ENCODE measurements at places on chromosomes 16 and 17. TPM values are rescaled to one million over a fixed set of nuclear protein-coding genes. Genes with fewer than 3 reads are reported as not detected.

The TBC1D3H gene
- not detected for total RNA-seq

The CDK10 gene
- total RNA-seq: 74.0 TPM

The HCRT gene
- total RNA-seq: not detected

The TMEM231 gene
- 2.0 TPM for total RNA-seq

The BMERB1 gene
- 6.4 TPM for total RNA-seq

The ADAP2 gene
- total RNA-seq: 0.43 TPM

The HOXB9 gene
- total RNA-seq: 1.4 TPM

The TLCD1 gene
- total RNA-seq: 2.3 TPM

The ROGDI gene
- 5.9 TPM for total RNA-seq

The DRC3 gene
- total RNA-seq: not detected

The ZNF287 gene
- 7.4 TPM for total RNA-seq

The LRRC46 gene
- total RNA-seq: 0.53 TPM

The ST6GALNAC1 gene
- 4.0 TPM for total RNA-seq

The IQCK gene
- total RNA-seq: 0.73 TPM

The ZG16 gene
- not detected for total RNA-seq

The XYLT1 gene
- 30.2 TPM for total RNA-seq

The CCL14 gene
- total RNA-seq: not detected

The C17orf100 gene
- total RNA-seq: 1.9 TPM

The SPATA2L gene
- 10.0 TPM for total RNA-seq

The TBC1D3C gene
- not detected for total RNA-seq

The TNFRSF13B gene
- total RNA-seq: not detected

The KCNJ18 gene
- total RNA-seq: not detected

The RAB34 gene
- total RNA-seq: 7.4 TPM

The COX10 gene
- 25.2 TPM for total RNA-seq

The GPR179 gene
- not detected for total RNA-seq

The FOXF1 gene
- total RNA-seq: not detected

The IL21R gene
- 29.2 TPM for total RNA-seq

The PIPOX gene
- total RNA-seq: 1.4 TPM

The CHST6 gene
- total RNA-seq: not detected

The CX3CL1 gene
- total RNA-seq: not detected

The CLUH gene
- 37.9 TPM for total RNA-seq

The CDC42EP4 gene
- total RNA-seq: 3.8 TPM

The KAT7 gene
- total RNA-seq: 79.8 TPM

The FBXW10B gene
- 0.15 TPM for total RNA-seq

The MED31 gene
- 26.0 TPM for total RNA-seq

The KRTAP1-5 gene
- not detected for total RNA-seq

The GLG1 gene
- total RNA-seq: 130 TPM

The SLC6A2 gene
- total RNA-seq: not detected

The MPDU1 gene
- total RNA-seq: 54.1 TPM

The NOS2 gene
- total RNA-seq: not detected

The SLC43A2 gene
- total RNA-seq: 0.73 TPM

The EVI2A gene
- total RNA-seq: 109 TPM

The MYO1D gene
- 11.1 TPM for total RNA-seq

The MYH11 gene
- total RNA-seq: 0.10 TPM

The CCL4 gene
- 46.8 TPM for total RNA-seq

The KRT39 gene
- not detected for total RNA-seq

The USP43 gene
- 0.25 TPM for total RNA-seq
